Left colon (tissue), 2 donors: ENCODE measurements at places on chromosomes 3 and 15.

DNA sequence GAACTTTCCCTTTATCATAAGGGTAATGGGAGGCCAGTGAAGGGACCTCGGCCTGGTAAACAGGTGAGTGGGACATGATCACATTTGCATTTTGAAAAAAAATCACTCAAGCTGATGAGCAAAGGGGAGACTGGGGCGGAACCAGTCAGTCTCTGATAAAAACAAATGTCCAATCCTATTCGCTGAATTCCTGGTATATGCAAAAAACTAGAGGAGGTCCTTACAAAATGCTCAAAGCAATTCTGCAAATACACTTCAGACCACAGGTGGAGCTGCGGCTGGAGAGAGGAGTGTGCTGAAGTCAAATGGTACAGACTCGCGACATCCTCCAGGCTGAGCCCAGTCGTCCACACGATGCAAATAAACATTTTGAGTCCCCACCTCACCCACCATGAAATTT is 166.7 kb downstream of the FOXP1 start:
- no peak for DNase-seq

GRCh38 chr15:70650567-70651302 is 112.6 kb downstream of the UACA start:
- no peak for DNase-seq

- no peak for DNase-seq
Observed at GRCh38 chr3:47473391-47473790, 2.4 kb downstream of the SCAP start.

- no peak for DNase-seq
Observed at GRCh38 chr15:98896802-98897732, 110.5 kb downstream of the PGPEP1L start.

GRCh38 chr3:64859625-64860535 is 172.1 kb upstream of the ADAMTS9 start:
- no peak for DNase-seq

GRCh38 chr15:77631745-77632533 is 773 bp downstream of the LINGO1 start:
- DNase-seq: no peak

DNA sequence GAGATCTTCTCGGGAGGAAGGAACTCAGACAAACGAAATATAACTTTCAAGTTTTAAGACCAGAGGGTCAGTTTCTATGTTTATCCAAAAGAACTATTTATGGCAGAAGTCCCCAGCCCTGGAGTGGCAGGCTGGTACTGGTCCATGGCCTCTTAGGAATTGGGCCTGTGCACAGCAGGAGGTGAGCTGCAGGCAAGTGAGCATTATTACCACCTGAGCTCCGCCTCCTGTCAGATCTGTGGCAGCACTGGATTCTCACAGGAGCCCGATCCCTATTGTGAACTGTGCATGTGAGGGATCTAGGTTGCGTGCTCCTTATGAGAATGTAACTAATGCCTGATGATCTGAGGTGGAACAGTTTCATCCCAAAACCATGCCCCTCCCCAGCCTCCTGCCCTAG is 14.3 kb upstream of the HPS3 start:
- DNase-seq: no peak

- peak; percentile 78 for DNase-seq
Observed at GRCh38 chr3:16897254-16897926, 12.6 kb downstream of the PLCL2 start.

- DNase-seq: no peak
Observed at GRCh38 chr3:132407025-132407424, 10.3 kb upstream of the DNAJC13 start.

GRCh38 chr3:47070770-47071169 is 91.3 kb downstream of the NBEAL2 start:
- no peak for DNase-seq

GRCh38 chr3:144429719-144430121 is 458.1 kb downstream of the DIPK2A start:
- DNase-seq: no peak

DNA sequence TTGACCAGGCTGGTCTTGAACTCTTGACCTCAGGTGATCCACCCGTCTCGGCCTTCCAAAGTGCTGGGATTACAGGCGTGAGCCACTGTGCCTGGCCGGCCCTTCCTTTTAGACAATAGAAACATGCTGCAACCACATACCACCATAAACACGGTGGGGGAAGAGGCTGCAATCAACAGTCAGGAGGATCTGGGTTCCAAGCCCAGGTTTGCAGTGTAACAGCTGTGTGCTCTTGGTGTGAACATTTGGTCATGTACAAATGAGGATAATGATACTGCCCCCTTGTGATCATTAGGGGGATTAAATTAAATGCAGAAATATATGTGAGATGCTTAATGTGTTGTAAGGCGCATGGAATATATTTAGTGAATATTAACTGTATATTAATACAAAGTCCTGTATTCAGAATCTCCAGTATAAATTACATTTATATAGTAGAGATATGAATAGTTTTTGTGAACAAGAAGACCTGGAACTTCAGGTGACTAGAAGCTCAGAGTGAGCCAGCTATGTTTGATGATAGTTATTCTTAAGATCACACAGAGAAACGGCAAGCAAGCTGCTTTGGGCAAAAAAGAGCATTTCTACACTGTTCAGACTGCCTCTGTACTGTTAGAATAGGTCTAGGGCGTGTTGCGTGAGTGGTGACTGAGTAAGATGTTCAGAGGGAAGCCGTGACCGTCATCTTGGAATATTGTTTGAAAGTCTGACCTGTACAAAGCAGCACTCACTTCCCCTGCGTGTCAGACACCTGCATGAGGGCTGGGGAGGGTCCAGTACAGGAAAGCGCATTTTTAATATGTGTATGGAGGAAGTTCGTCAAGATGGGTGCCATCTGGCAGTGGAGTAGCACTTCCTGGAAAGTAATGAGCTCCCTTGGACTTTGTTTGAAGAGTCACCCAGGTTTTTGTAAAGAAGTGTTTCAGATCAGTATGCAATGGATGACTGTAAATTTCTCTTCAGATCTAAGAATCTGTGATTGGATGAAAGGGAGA is 125.8 kb downstream of the PGPEP1L start:
- DNase-seq: peak; percentile 15

DNA sequence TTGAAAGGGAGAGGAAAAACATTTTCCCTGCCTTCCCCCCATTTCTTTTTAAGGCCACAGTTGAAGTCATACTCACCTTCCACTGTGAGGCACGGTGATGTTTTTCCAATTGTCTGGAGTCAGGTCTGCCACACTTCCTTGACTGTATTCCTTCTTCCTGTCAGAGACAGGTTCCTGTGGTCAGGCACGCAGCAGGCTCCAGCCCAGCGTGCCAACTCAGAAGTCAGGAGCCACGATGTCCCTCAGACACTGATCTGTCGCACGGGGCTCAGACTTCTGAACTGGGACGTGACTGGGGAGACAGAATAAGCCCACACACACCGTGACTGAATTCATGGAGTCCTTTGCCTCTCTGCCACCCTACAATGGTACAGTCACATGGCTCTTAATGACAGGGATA is 41.2 kb upstream of the ADAMTS9 start:
- no peak for DNase-seq

GRCh38 chr15:87849181-87849580 is 407.4 kb downstream of the NTRK3 start:
- no peak for DNase-seq

DNA sequence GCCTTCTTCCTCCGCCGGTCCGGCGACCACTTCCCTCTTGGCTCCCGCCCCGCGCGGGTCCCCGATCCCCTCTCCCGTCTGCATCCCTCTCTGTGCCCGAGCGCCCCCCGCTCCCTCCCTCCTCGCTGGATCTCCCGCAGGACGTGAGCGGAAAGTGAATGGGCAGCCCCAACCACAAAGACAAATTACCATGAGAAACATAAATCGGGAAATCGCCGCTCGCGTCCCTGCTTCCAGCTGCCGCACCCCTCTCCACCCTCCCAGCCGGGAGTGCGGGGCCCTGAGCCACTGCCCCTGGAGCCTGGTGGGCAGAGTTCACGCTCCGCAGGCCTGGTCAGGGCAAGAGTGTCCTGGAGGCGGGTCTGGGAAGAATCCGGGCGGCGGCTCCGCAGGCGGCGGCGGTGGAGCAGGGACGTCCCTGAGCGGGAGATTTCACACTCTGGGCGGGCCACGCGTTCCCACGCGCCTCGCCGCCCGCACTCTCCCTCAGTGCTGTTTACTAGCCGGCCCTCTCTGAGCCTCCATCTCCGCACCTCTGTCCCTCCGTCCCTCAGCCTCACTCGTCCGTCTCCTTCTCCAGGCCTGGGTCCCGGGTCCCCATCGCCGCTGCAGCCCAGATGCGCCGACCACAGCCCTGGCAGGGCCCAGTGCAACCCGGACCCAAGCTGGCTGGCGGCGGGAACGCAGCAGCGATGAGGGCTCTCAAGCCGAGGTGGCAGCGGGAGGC is 835 bp downstream of the SEMA5B start:
- DNase-seq: no peak

DNA sequence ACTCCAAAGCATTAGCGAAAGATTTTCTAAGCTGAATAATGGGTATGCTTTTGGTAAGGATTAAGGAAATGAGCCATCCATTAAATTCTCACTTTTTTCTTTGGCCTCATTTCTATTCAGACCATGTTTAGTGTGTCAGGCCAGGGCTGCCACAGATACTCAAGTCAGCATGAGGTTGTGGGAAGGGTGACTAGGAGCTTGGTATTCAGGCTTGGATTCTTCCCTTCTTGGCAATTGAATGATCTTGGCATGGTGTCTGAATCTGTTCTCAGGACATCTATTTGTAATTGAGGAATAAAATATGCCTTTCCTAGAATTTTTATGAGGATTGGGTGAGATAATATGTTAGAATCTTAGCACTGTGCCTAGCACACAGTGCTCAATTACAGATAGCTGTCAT is 11.2 kb downstream of the CCNB2 start:
- DNase-seq: no peak

GRCh38 chr3:177753451-177754155 is 556.3 kb upstream of the TBL1XR1 start:
- DNase-seq: peak; percentile 12

DNA sequence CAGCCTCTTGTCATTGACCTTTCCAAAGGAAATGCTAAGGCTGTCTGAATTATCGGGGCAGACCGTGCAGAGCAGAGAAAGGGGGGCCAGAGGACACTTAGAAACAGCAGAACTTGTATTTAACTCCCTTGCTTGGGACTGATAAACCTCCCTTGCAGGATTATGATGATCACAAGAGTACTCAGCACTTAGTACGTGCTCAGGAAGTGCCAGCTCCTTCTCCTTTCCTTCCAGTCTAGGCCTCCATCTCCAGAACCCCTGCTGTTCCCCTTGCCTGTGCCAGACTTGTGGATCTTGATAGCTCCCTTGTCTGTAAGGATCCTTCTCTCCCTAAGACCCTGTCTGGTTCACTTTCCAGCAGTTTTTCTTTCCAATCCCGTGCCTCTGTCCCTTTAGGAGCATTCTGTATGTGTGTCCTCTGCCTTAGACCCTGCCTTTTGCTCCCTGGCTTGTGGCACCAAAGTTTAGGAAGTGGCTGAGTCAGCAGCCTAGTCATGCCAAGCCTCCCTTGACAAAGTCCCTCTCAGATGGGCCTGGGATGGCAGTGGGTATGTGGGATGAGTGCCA is 747 bp downstream of the SORD start:
- DNase-seq: no peak

DNA sequence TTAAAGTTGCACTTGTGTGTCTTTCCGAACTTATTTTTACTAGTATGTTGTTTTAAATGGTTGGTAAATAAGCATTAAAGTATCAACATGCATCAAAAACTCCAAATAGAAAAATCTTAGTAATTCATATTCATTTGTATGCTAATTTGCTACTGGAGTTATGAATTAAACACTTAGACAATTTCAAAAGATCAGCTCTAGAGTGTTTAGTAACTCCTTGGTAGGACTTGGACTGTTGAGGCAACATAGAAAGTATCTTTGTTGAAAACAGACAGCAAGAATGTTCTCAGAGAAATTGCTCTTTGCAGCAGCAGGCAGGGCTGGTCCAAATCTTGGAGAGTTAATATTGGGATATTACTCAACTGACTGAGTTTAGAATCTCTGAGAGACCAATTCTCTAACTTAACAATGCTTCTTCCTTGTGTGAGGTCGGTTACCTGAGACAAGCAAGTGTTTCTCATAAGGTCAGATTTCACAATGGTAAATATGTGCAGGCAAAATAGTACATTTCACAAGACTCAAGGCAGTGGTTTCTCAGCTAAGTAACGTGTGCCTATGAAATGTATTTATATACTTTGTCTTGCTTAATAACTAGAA is 147.8 kb upstream of the IL12A start:
- DNase-seq: no peak

- DNase-seq: no peak
Observed at GRCh38 chr3:40108643-40109042, 200.9 kb upstream of the EIF1B start.

- DNase-seq: no peak
Observed at GRCh38 chr3:40801284-40801741, 276.6 kb downstream of the ZNF621 start.

GRCh38 chr3:38989917-38990510 is 61.7 kb downstream of the SCN11A start:
- no peak for DNase-seq

DNA sequence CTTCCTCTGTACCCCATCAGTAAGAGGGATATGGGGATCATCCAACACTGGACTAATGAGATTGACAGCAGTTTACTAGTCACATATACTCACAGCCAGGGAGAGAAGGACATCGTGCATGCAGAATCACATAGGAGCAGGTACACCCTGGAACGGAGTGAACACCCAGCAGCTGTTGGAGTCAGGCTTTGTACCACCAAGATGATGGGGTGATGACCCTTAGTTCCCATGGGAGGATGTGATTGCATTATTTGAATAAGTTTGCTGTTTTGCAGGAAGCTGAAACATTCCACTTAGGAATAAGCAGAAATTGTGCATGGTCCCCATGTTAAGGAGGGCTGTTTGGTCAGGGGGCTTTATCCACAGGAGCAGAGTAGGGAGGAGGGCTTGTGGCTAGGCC is 482.7 kb upstream of the PDZRN3 start:
- DNase-seq: no peak

- DNase-seq: no peak
Observed at GRCh38 chr15:101027920-101028319, 108.8 kb downstream of the LRRK1 start.

GRCh38 chr3:51999846-52000245 is 4.2 kb upstream of the RPL29 start:
- no peak for DNase-seq

GRCh38 chr15:81783586-81783985 is 262.2 kb downstream of the MEX3B start:
- DNase-seq: no peak

DNA sequence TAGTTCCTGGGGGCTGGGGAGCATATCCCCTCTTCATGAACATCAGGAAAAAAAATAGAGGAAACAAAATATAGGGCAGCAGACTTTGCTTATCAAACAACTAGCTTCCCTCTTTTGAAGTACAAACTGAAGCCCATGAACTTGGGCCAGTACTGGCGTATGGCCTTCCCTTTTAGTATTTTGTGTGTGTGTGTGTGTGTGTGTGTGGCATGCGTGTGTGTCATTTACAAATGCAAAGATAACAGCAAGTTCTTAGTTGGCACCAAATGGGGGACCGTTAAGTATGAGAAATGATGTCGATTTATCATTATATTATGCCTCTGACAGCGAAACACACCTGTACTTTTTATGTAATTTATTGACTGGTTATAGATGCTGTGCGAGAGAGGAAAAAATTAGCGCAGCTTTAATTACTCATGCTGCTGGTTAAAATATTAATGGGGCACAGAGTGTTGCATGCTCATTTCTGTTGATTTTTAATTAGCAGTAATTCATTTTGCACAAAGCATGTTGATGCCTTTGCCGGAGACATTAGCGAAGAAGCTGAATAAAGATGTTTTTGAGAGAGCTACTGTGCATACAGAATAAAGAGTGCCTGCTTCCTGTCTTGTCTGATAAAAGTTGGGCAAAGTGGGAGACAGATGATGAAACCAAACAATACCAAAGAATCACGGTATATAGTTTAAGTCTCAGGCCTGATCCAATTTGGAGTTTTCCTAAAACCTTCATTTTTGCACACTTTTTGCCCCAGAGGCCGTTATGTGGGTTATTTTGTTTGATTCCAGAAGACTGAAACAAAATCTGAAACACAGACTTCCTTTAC is 297.1 kb downstream of the SATB1 start:
- DNase-seq: no peak
